HCEC 1CT (cell line): ENCODE measurements at places on chromosomes 3 and 15.

GRCh38 chr3:182364723-182365650 is 428.3 kb upstream of the ATP11B start:
- no peak for DNase-seq

GRCh38 chr3:16614033-16615031 is 9.1 kb upstream of the DAZL start:
- DNase-seq: no peak

GRCh38 chr3:179943117-179943880 is 93.4 kb downstream of the PEX5L start:
- no peak for DNase-seq

- DNase-seq: no peak
Measured at GRCh38 chr15:41713047-41713446, 52.8 kb downstream of the MGA start.

GRCh38 chr3:147383617-147384016 is 22.7 kb downstream of the ZIC4 start:
- DNase-seq: peak; percentile 47

GRCh38 chr15:61796056-61796455 is 264.2 kb downstream of the VPS13C start:
- peak; percentile 95 for DNase-seq

DNA sequence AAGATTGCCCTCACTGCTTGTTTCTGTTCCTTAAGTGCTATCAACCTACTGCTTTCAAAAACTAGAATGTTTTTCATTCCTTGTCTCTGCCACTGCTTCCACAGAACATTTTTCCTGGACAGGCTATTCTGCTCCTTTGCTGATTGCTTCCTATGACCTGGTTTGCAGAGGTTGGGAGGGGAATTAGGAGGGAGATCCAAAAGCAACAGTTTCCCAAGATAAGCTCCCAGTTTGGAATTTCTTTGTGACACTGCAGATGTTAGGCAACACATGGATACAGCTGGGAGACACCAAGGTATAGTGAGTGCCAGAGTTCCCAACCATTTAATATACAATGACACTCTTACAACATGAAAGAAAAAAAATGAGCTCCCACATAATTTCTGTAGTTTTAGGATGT is 1036.5 kb downstream of the ROBO2 start:
- DNase-seq: no peak
